ENCODE measurements at places on chromosomes 3 and 15. TPM values are rescaled to one million over a fixed set of nuclear protein-coding genes. Genes with fewer than 3 reads are reported as not detected.

DNAH1 gene
- total RNA-seq, result 8.2 TPM

ATP13A4 gene
- 2.0 TPM for total RNA-seq

CATSPER2 gene
- 6.6 TPM for total RNA-seq

GHRL gene
- 0.96 TPM for total RNA-seq

FOXL2NB gene
- not detected for total RNA-seq

DNA sequence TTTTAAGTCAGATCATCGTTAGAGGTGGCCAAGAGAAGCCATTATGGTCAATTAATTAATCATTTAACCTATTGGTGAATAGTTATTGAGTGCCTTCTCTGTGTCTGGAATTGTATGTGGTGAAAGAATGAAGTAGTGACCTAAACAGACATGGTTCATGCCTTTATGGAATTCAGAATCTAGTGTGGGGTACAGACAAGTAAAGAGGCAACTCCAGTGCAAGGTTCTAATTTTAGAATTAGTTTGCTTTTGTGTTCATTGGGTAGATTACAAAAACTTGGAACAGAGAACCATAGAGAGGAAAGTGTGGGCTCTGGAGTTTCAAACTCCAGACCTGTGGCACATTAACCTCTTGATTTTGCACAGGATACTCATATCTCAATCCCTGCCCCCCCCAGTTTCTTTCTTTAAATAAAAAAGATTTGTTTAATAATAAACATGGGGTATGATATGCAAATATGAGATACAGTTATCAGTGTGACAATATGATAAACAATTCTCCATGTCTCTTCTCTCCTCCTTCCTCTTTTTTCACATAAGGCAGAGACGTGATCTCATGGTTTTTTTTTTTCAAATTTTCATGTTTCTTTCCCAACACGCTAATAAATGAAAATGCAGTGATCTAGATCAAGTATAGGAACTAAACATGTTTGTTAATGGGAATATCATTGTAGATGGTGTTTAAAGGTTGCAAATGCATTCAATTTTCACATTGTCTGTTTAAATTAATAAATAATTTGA, 117.9 kb downstream of the MITF start:
- H3K4me1 ChIP-seq, result peaks cover 13% of the 10 kb centered on the region
- no peaks in the 10 kb centered on the region for H3K36me3 ChIP-seq
- H3K27me3 ChIP-seq, result peaks cover 1% of the 10 kb centered on the region
- DNase-seq, result no peak

GRCh38 chr3:150335631-150336030, 72.5 kb upstream of the TSC22D2 start:
- H3K4me1 ChIP-seq, result peaks cover 30% of the 10 kb centered on the region
- DNase-seq, result no peak
- H3K4me3 ChIP-seq, result no peak overlapping the region
- H3K27ac ChIP-seq, result peak overlapping the region; percentile 15
- peaks cover 7% of the 10 kb centered on the region for H3K36me3 ChIP-seq

DNA sequence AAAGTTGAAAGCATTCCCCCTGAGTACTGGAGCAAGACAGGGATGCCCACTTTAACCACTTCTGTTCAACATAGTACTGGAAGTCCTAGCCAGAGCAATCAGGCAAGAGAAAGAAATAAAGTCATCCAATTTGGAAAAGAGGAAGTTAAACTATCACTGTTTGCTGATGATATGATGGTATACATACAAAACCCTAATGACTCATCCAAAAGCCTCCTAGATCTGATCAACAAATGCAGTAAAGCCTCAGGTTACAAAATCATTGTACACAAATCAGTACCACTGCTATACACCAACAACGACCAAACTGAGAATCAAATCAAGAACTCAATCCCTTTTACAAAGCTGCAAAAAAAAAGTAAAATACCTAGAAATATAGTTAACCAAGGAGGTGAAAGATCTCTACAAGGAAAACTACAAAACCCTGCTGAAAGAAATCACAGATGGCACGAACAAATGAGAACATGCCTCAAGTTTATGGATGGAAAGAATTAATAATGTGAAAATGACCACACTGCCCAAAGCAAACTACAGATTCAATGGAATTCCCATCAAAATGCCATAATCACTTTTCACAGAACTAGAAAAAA, 40.3 kb downstream of the RPL39L start:
- H3K4me1 ChIP-seq, result peaks cover 14% of the 10 kb centered on the region
- H3K27ac ChIP-seq, result no peak overlapping the region
- H3K4me3 ChIP-seq, result no peak overlapping the region
- no peaks in the 10 kb centered on the region for H3K27me3 ChIP-seq
- no peak for DNase-seq

DNA sequence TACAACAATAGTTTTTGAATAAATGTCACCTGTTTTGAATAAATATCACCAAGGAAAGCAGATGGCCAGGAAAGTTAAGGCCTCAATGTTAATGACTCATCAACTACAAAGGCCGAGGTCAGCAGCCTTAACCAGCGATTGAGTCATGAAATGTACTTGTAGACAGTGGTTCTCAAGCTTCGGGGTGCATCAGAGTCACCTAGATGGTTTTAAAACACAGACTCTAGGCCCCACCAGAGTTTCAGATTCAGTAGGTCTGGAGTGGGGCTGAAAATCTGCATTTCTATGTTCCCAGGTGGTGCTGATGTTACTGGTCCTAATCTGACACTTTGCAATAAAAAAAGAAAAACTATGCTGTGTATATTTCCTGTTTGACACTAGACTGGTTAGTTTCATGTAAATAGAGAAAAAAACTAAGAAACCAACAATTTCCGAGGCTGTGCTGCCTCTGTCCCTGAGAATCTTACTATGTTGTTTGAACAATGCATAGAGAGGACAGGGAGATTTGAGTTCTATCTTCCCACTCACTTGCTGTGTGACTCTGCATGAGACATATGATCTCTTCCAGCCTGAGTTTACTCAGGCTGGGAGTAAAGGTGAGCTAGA, 9.8 kb downstream of the RAB27A start:
- H3K27ac ChIP-seq, result peak overlapping the region; percentile 69
- no peaks in the 10 kb centered on the region for H3K27me3 ChIP-seq
- no peak for DNase-seq
- no peaks in the 10 kb centered on the region for H3K36me3 ChIP-seq
- H3K4me3 ChIP-seq, result no peak overlapping the region

DNA sequence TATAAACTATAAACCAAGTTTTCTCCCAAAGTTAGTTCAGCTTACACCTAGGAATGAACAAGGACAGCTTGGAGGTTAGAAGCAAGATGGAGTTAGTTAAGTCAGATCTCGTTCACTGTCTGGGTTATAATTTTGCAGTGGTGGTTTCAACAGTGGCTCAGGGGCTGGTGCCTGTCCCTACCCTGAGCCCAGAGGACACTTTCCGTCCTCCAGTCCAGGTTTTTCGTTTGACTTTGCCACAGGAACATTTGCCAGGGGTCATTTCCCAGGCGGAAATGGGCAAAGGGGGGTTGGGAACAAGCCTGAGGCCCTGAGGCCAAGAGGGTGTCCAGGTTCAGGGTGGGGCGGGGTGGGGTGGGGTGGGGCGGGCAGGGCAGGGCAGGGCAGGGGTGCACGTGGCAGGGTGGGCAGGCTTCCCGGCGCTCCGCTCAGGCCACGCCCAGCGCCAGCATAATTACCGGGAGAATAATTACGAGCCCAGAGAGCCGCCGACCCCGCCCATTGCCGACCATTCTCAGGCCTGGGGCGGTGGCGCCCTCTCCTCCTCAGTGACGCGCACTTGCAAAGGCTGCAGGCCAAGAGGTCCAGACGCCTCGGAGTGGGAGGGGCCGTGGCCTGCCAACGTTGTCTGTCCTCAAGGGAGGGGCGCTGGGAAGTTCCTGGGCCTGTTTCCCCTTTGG, 70.4 kb downstream of the KLF13 start:
- H3K27ac ChIP-seq, result peak overlapping the region; percentile 66
- no peak for DNase-seq
- H3K4me1 ChIP-seq, result peaks cover 20% of the 10 kb centered on the region
- H3K27me3 ChIP-seq, result peaks cover 26% of the 10 kb centered on the region

DNA sequence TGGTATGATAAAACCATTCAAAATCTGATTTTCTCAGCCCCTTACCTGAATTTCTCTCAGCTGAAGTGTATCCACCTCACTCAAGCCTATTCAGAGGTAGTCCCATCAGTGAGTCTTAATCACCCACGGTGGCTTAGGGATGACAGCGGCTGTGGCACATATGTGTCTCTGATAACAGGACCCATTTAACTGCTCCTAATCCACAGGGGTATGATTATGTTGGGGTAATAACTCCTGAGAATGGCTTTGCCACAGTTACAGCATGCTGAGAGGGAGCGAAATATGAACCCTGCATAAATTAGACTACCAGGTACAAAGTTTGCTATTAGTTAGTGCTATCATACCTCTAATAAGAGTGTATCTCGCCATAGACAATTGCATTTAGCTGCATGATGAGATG, 10.6 kb downstream of the CLRN1 start:
- no peaks in the 10 kb centered on the region for H3K36me3 ChIP-seq
- no peak for DNase-seq
- H3K27ac ChIP-seq, result no peak overlapping the region
- H3K4me1 ChIP-seq, result peaks cover 24% of the 10 kb centered on the region
- no peak overlapping the region for H3K4me3 ChIP-seq

GRCh38 chr3:133066026-133066425, 27.8 kb downstream of the TMEM108 start:
- no peaks in the 10 kb centered on the region for H3K36me3 ChIP-seq
- peaks cover 3% of the 10 kb centered on the region for H3K27me3 ChIP-seq
- no peak for DNase-seq
- no peaks in the 10 kb centered on the region for H3K4me1 ChIP-seq
- H3K4me3 ChIP-seq, result no peak overlapping the region

DNA sequence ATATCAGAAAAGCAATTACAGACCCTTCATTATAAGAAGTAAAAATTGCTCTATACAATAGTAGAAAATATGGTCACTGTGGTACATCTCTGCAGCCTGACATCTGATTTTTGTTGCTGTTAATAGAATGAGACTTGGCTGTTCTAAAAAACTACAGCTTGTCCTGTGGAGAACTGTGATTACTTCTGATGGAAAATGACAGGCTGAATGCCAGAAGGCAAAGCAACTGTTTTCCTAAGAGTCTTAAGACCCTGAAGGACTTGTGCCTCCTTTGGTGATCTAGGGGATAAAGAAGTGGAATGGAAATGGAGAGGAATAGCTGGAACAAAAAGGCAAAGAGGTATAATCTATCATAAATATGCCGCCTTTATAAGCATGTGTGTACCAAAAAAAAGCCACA, 314.8 kb downstream of the BCHE start:
- no peaks in the 10 kb centered on the region for H3K36me3 ChIP-seq
- no peaks in the 10 kb centered on the region for H3K27me3 ChIP-seq
- peaks cover 5% of the 10 kb centered on the region for H3K4me1 ChIP-seq
- H3K27ac ChIP-seq, result no peak overlapping the region
- DNase-seq, result no peak

- no peaks in the 10 kb centered on the region for H3K27me3 ChIP-seq
- H3K4me1 ChIP-seq, result peaks cover 37% of the 10 kb centered on the region
- no peaks in the 10 kb centered on the region for H3K36me3 ChIP-seq
Observed at GRCh38 chr3:133453383-133453782, 53.5 kb downstream of the BFSP2 start.

- no peak for DNase-seq
- H3K4me1 ChIP-seq, result no peaks in the 10 kb centered on the region
- peaks cover 6% of the 10 kb centered on the region for H3K27me3 ChIP-seq
- no peaks in the 10 kb centered on the region for H3K36me3 ChIP-seq
- no peak overlapping the region for H3K27ac ChIP-seq
- no peak overlapping the region for H3K4me3 ChIP-seq
Observed at GRCh38 chr15:30030345-30030744, 52.4 kb upstream of the GOLGA8J start.

All from mesothelial cell of epicardium (in vitro differentiated cells).